ENCODE measurements at places on chromosomes 11 and 22. TPM values are rescaled to one million over a fixed set of nuclear protein-coding genes. Genes with fewer than 3 reads are reported as not detected.

Gene SLC2A11
- total RNA-seq = 11.1 TPM

Gene CASP12
- 1.1 TPM for total RNA-seq

Gene CDHR5
- total RNA-seq = not detected

Gene SORL1
- 61.7 TPM for total RNA-seq

Gene MS4A3
- 6.6 TPM for total RNA-seq

Gene NECTIN1
- total RNA-seq = 8.6 TPM

Gene PANX3
- not detected for total RNA-seq

Gene OR2D2
- total RNA-seq = not detected

Gene SHISAL1
- total RNA-seq = 0.74 TPM

Gene TTLL1
- total RNA-seq = 6.6 TPM

Gene RIC3
- total RNA-seq = 9.4 TPM

Gene ISX
- total RNA-seq = not detected

Gene VSTM5
- 0.37 TPM for total RNA-seq

Gene PRR5L
- total RNA-seq = 10.4 TPM

Gene PTPN5
- 0.15 TPM for total RNA-seq

Gene SCN3B
- total RNA-seq = 1.6 TPM

Gene OR2AT4
- not detected for total RNA-seq

GRCh38 chr11:414318-414857, 411 bp downstream of the SIGIRR start:
- no peak for DNase-seq

GRCh38 chr22:45905924-45906865, 70.8 kb downstream of the WNT7B start:
- peak; percentile 70 for DNase-seq

- DNase-seq = no peak
These were observed 8.7 kb upstream of the MTFP1 start for GRCh38 chr22:30416837-30417236.

GRCh38 chr22:17955590-17956379, 68.6 kb downstream of the MICAL3 start:
- peak; percentile 54 for DNase-seq

DNA sequence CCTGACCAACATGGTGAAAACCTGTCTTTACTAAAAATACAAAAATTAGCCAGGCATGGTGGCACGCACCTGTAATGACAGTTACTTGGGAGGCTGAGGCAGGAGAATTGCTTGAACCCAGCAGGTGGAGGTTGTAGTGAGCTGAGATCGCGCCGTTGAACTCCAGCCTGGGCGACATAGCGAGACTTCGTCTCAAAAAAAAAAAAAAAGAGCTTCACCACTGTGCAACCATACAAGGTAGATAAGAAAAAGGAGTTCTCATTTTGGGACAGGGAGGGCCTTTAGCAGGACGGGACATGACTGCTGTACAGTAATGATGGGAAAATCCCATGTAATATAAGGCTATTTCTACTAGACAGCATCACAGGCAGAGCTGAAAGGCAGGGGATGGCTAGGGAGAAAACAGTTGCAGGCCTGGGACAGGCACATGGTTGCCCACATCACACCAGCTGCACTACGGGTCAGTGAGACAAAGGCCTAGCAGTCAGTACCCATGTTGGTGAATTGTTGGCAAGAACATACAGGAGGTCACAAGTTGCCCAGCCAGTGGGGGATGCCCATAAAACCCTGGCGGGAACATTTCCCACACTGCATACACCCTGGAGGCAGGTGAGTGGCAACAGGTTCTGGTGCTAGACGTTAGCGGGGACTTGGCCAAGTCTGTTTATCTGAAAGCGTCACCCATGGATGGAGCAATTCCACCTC, 5.4 kb downstream of the TANGO2 start:
- DNase-seq = no peak

- DNase-seq = no peak
These were observed 8.9 kb downstream of the YWHAH start for GRCh38 chr22:31953261-31953660.

DNA sequence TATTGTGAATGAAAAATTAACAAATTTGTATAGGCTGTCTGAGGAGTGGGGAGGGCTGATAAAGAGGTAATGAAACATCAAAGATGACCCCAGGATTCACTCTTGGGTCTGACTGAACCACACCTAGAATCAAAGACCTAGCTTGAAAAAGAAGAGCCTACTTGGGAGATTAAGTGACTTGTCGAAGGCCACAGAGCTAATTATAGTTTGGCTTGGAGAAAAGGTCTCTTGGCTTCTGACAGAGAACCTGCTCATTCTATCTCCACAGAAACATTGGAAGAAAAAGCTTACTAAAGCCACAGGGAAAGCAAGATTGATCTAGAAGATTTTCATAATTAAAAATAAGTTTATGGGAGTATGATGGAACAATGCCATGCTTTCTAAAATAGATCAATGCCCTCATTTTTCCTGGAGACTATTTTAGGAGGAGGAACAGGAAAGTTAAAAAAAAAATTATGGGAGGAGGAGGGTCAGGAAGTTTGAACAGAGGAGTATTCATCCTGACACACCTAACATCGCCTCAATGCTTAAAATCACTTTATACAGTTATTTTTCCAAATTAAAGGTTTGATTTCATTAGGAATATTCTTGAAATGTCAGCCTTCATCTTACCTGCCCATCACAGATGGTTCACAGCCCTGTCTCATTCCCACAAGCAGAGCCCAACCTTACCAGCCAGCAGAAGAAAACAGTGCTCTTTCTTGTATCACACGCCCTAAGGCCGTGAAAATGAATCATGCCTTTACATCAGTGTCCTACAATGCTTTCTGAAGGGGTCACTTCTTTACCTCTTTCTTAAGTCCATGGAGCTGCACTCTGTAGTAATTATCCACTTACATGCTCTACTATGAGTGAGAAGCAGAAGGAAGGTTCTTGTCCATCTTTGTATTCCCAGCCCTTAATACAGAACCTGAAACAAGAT, 231.1 kb upstream of the MPPED2 start:
- DNase-seq = no peak

DNA sequence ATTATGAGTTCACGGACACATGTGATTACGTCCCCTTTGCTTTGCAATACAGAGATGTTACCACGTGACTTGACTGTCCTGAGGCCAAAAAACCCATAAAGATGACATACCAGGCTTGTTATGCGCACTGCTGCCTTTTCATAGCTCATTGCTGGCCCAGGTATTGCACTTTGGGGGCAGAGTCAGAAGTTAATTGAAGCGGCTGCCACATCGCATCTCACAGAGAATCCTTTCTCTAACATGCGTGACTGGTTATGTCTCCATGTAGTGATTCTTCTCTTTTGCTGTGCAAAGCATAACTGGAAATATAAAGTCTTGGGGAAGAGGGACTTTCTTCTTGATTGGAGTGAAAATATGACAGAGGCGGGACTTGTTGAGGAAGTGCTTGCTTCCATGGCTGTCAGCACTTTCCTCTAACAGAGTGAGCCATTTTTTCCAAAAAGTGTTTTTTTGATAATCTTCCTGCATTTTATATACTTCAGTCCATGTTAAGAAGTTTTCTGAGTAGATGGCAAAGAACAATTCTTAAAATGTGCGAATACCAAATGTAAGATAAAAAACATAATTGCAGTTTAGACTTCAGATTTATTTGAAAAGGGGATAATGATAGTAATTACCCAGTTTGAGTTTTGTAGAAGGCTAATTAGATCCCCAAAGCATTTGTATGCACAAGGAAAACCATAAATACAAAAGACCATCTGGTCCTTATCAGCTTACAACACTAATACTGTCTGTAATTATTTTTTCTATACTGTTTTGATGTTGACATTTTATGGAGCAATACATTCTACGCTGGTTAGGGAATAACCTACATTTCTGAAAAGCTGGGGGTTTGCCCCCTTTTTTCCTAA, 324.6 kb upstream of the MTNR1B start:
- peak; percentile 85 for DNase-seq

DNA sequence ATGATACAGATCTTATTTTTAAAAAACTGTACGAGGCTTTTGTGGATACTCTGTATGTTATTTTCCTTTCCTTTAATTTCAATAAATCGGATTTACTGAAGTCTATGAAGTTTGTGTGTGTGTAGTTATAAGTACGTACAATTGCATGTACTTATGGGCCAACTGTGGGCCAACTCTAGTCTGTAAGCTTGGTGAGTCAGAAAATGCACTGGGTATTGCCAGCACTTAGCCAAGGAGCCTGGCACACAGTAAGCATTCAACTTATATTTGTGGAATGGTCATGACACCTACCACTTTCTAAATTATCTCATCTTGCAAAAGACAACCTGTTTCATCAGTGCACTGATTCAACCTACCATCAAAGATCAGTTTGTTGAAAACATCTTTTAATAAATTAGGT, 32.6 kb downstream of the THAP12 start:
- no peak for DNase-seq

DNA sequence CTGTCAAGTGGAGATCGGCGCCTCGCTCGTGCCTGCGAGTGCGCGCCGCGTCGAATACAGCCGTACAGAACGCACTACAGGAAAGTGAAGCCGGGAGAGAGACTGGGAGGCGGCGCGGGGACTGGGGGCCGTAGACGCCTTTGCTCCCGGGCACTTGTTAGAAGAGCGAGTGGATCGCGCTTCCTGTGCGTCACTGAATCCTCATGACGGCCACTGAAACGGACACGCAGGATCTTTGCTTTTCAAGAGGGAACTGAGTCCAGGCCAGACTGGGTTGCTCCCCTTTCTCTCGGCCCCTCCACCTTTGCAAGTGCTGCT, 314 bp downstream of the RIC8A start:
- peak; percentile 56 for DNase-seq

DNA sequence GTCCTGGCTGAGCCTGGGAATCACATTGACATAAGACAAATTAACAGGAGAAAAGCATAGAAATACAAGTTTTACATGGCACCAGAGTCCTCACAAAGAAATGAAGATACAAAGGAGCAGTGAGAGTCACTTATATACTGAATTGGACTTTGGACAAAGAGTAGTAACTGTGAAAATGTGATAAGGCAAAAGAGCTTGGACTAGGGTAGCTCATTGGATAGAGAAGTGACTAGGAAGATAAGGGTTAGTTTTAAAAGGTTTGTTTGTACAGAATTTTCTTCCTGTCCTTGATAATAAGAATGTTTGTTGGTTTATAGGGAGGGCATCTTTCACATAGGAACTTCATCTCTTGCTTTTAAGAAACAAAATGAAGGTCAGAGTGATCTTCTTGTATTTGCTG, 17.9 kb upstream of the NUCB2 start:
- DNase-seq = no peak

- no peak for DNase-seq
These were observed 46.8 kb downstream of the PPP2R1B start for GRCh38 chr11:111719379-111719778.

DNA sequence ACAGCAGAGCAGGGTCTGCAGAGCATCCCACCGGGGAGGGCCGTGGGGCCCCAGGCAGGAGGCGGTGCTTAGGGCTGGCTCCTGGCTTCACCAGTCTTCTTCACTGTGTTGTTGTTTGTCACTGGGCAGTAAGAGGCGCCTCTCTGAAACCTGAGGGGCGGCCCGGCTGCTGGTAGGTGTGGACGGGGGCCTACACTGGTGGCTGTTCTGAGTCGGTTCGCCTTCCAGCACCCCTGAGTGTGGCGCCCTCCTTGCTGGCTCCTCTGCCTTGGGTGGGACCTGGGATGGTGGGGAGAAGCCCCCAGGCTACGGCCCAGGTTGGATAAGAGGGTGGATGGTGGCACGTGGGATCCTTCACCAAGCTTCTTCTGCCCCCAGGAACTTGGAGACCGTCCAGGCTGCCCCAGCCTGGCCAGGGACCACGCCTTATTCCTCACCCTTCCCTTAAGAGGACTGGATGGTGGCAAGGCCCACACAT, 10.4 kb upstream of the GRAMD4 start:
- no peak for DNase-seq

GRCh38 chr22:38513063-38513462, 7.0 kb upstream of the DDX17 start:
- no peak for DNase-seq

GRCh38 chr22:17931400-17931825, 92.9 kb downstream of the MICAL3 start:
- no peak for DNase-seq

- no peak for DNase-seq
These were observed 58.2 kb upstream of the PDE3B start for GRCh38 chr11:14585438-14585837.

DNA sequence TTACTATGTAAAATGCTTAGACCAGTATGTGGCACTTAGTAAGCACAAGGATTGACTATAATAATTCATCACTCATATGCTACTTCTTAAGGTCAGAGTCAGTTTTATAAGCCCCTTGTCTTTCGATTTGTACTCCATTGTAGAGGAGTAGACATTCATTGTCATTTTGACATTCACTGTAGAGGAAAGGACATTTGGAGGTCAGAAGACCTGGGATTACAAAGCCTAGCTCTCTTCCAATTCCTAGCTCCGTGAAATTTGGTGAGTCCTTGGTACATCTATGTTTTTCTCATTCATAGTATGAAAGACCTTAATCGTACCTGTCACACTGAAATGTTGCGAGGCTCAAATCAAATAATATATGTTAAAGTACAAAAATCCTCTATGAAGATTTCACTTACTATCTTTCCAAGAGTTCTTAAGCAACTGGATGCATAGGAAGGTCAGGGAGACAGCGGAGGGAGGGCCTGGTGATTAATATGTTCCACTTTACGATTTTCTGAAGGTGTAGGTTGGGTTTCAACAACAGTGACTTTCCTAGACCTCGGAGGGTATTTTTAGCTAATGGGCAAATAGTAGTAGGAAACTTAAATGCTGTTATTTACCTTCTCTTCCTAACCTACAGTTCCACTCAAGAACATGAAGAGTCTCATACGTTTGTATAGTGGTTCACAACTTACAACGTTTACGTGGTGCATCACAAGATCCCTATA, 1.4 kb upstream of the EMSY start:
- peak; percentile 28 for DNase-seq

Data from lung (tissue), 17 donors.